ENCODE measurements at places on chromosomes 7 and 10. TPM values are rescaled to one million over a fixed set of nuclear protein-coding genes. Genes with fewer than 3 reads are reported as not detected.

OR2A42 gene
- total RNA-seq, result 1.3 TPM

EPO gene
- not detected for total RNA-seq

DNA sequence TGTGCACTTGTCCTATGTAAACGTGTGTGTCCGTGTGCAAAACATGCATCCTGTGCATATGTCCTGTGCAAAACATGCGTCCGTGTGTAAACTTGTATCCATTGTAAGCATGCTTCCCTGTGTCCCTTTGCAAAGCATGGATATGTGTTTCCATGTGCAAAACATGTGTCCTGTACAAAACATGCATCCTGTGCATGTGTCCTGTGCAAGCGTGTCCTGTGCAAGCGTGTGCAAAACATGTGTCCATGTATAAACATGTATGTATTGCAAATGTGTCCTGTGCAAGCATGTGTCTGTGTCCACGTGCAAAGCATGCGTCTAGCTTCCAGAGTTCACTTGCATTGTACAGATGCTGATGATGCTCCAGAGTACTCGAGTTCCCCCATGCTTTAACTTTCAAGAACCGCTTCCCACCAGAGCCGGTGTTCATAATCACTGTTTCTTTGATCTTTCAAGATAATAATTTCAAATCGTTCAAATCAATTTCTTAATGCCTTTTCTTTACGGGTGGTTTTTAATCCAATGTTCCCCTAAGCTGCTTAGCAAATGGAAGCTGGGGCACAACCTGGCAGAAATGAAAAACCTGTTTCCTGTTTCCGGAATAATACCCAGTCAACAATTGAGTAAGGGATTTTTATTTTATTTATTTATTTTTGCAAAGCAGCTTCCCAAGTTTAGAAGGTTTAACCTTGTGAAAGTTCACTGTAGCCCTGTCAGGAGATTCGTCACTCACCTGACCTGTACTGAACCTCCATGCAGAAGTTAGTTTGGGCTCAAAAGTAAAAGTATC is 641 bp upstream of the ASB13 start:
- no peak for DNase-seq

- no peak for DNase-seq
Observed at GRCh38 chr7:54180796-54181195, 361.4 kb upstream of the VSTM2A start.

TAS2R41 gene
- total RNA-seq, result 1.0 TPM

- DNase-seq, result no peak
Observed at GRCh38 chr7:146090023-146090645, 26.5 kb upstream of the CNTNAP2 start.

GRCh38 chr10:70874061-70874460 is 14.3 kb downstream of the PCBD1 start:
- DNase-seq, result no peak

GRCh38 chr10:101071267-101071884 is 9.6 kb downstream of the KAZALD1 start:
- peak; percentile 79 for DNase-seq

DNA sequence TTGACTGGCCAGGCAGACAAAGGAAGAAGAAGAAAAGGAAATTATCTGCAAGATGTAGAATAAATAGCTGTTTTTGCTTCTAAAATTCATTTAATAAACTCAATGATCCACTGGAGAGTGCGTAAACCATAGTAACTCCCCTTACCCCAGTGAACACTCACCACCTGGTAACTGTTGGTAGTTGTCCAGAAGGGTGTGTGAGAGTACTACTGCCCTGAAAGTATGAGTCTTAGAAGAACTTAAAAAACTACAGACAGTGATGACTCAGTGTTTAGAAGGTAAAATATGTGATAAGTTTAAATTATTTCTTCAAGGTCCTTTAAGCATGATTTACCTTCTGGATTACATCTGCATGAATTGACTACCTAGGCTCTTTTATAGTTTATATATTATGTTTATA is 53.0 kb upstream of the SEMA3A start:
- no peak for DNase-seq

GRCh38 chr10:74058658-74059057 is 60.7 kb downstream of the VCL start:
- no peak for DNase-seq

HOXA10 gene
- total RNA-seq, result 11.2 TPM

DNA sequence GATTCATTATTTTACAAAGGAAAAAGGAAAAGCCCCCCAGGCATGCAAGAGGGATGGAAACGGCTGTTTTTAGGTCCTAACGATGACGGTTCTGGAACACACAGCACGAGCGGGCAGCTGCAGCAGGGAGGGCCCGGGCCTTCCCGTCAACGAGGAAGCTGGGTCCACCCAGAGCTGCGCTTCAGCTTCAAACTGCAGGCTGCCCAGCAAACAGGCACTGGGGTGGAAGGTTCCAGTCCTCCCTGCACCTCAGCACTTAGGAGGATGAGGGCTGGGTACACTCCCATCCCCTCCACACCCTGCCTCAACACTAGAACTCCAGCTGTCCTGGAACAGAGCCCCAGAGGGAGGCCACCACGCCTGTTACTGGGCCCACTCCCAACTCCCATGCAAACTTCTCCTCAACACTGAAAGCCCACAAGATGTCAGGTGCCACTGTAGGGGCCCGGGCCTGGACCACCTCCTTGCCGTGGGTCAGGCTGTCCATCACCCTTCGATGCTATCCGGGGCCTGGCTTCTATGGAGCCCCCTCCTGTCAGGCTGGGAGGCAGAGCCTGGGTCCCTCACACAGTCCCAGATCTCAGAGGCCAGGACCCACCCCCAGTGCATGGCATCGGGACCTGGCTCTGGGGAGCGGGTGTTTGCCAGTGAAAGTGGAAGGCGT is 33.0 kb downstream of the PAPOLB start:
- peak; percentile 31 for DNase-seq

DNA sequence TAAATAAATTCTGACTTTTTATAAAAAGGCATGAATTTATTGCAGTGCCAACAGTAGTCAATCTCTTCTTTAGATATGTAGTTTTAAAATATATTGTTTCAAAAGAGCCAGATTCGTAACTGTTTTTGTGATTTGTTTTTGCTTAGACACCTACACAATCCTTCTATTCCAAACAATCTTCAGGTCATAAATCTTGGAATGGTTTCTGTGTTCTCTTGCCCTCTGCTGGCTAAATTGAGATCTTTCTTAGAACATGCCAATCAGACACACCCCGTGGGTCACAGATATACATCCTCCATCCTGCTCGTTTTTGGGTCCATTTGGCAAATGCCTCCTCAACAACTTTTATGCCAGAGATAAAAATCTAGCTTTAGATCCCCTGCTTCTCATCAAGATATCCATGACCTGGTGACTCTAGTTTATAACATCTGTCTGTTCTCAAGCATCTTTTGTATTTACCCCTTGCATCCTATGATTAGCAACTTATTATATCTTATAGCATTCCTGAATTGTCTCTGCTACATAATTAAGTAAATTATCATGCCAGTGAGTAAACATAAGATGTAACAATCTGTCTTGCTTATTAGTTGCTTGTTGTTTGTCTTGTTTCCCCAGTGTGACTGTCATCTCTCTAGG is 35.3 kb upstream of the IFRD1 start:
- no peak for DNase-seq

- no peak for DNase-seq
Observed at GRCh38 chr7:40072268-40072667, 62.2 kb downstream of the MPLKIP start.

GRCh38 chr10:86017841-86018734 is 348.5 kb downstream of the GRID1 start:
- no peak for DNase-seq

DNA sequence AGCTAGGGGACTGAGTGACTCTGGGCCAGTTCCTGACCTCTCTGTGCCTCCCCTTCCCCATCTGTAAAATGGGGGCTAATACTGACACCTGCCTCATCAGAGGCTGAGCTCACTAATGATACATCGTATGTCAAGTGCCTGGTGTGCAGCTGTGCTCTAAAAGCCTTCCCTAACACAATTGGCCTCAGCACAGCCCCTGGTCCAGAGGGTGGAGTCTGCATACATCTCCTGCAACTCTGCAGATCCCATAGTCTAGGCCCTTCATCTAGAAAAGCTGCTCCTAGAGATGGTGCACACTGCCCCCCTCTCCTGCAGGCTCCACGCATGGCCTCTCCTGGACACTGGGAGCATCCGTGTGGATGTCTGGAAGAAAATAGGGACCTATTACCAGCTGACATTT is 255.0 kb downstream of the RPS24 start:
- DNase-seq, result no peak

CREB5 gene
- total RNA-seq, result 27.1 TPM

PITX3 gene
- total RNA-seq, result not detected

DNA sequence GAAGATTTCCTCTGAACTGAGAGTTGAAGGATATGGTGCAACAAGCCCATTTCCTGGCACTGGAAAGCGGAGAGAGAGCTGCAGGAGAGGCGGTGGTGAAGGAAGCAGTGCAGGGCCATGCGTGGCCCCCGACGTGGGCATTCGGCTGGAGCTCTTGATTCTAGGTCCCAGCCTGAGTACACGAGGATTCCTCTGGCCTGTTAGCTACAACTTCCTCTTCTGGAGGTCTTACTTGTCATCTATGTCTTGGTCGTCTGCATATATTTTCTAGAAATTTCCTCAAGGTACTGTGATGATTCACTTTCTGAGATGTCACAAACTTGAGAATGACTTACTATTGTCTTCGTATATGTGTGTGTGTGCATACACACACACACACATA is 59.2 kb upstream of the JAZF1 start:
- DNase-seq, result no peak

DNA sequence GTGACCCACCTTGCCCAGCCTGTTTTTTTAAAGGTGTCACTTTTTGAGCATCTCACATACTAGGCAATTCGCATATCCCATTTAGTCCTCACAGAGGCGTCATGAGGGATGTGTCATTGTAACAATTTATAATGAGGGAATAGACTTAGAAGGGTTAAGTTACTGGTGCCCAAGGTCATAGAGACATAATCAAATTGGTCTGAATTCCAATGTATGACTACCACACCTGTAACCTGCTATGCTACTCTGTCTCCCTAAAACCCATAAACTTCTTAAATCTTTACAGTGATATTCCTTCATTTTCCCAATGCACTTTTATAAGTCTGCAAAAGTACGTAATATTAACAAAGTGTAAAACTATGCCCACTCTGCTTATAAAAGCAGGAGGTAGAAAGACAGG is 7.1 kb downstream of the ZMYND11 start:
- no peak for DNase-seq

- no peak for DNase-seq
Observed at GRCh38 chr10:482848-483247, 206.6 kb downstream of the DIP2C start.

GRCh38 chr10:123883673-123884320 is 7.8 kb downstream of the CPXM2 start:
- DNase-seq, result no peak

- no peak for DNase-seq
Observed at GRCh38 chr7:135584362-135585353, 26.9 kb downstream of the NUP205 start.

DNA sequence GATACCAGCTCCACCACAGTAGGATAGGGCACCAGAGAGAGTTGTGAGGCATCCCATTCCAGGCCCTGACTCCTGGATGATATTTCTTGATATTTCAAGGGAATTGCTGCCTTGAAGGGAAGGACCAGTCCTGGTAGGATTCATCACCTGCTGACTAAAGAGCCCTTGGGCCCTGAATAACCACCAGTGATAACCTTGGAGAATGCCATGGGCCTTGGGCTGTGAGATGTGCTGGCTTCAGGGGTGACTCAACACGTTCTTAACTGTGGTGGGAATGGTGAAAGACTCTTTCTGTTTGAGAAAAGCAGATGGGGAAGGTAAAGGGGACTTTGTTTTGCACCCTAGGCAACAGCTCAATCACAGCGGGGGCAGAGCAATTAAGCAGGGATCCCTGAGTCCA is 21.4 kb upstream of the ASZ1 start:
- no peak for DNase-seq

DNA sequence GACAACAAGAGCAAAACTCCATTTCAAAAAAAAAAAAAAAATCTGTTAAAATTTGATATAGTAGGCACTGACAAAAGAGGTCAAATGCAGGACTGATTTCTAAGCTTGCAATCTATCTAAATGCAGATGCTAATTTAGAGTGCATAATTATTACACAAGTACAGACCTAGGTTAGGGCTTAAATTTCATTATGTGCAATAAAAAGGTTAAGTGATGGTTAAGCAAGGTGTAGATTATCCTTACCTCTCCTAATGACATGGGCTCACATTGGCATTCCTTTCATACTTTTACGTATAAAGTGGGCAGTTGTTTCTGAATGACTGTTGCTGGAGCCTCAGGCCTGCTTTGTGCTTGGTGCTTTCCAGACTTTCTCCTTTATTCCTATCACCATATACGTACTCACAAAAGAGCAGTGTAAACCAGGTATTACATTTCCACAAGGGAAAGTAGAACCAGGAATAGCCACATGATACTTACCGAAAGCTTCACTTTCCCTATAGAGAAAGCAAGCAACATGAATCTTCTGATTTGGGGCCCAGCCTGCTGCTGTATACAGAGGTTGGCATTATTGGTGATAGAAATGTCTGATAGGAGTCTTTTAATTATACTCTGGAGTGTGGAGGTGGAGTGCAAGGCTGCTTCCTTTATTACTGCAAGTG is 2.2 kb upstream of the CHCHD1 start:
- DNase-seq, result no peak

DNA sequence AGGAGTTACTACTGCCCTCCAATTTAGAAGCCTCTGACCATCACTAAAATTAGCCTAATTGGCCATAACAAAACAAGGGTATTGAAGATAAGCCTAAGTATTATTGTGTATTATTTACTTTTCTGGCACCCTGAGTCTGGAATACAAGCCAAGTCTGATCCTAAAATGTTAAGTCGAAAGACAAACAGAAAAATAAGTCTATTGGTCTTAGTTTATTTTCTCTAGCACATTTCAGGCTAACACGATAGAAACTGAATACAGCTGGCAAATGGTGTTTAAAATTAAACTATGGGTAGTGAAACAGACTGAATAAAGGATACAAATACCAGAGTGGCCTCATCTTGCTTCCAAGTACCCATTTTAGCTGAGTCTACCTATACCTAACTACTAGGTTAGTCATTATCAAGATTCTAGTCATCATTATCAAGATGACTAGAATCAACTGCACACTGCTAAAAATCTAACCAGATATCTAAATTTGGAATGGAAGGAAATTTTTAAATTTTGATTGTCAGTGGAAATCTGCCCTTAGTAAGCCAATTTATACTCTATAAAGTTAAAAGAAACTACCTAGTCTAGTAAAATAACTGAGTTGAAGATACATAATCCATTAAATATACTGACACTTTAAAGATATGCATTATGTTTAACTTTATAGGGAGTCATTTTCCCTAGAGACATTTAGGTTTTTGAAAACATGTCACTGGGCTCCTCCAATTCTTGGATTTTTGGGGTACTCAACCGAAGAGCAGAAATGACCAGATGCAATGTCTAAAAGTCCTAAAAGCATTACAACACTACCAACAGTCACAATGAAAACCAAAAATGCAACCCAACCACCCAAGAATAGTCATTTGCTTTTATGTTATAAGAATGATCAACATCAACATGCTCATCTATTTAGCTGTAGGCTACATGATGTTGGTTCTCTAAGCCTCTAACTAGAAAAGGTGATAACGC is 80.9 kb downstream of the NT5C2 start:
- DNase-seq, result no peak

DNA sequence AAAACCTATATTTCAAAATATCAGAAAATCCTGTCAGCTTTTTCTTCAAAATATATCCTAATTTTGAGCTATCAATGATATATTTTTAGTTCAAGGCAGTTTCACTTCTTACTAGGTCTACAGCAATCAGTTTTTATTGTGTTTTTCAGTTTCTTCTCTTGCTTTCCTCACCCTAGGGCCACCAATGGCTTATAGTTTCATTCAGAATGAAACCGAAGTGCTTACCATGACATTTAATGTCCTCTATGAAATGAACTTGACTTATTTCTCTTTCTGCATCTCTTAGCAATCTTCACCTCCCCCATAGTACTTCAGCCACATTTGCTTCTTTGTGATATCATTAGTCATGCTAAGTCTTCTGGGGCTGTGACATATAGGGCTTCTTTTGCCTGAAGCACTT is 100.3 kb downstream of the ARL5B start:
- DNase-seq, result no peak
